ENCODE measurements at places on chromosomes 6 and 20. TPM values are rescaled to one million over a fixed set of nuclear protein-coding genes. Genes with fewer than 3 reads are reported as not detected.

DNA sequence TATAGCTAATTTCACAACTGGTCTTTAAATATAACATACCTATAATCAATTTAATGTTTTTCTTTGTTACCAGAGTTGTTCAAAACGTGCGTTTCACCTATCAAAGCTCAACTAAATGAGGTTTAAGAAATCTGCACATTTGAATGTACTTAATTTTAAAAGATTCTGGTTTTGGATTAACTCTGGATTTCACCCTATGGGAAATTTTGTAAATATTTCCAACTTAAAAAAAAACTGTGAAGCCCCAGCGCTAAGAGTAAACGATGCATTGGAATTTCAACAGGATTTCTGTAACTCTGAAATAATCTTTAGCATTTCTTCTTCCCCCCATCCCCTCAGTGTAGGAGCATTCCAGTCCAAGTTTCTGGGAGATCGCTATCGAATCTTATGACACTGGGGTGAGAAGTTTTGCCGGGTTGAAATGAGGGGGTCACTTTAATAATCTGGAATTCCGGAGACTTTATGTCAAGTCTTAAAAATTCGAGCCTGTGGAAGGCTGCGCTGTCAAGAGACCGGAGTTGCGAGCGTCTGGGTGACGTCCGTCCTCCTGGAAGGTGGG lies 643 bp upstream of the MAP3K4 start:
- H3K27me3 ChIP-seq, result no peaks in the 10 kb centered on the region
- no peak for DNase-seq
- peak overlapping the region; percentile 77 for H3K4me3 ChIP-seq
- no peak overlapping the region for H3K27ac ChIP-seq
- no peaks in the 10 kb centered on the region for H3K36me3 ChIP-seq
- H3K4me1 ChIP-seq, result peaks cover 6% of the 10 kb centered on the region

- H3K4me3 ChIP-seq, result no peak overlapping the region
- H3K27ac ChIP-seq, result no peak overlapping the region
- H3K36me3 ChIP-seq, result no peaks in the 10 kb centered on the region
- no peaks in the 10 kb centered on the region for H3K27me3 ChIP-seq
- peaks cover 12% of the 10 kb centered on the region for H3K4me1 ChIP-seq
- no peak for DNase-seq
Measured at GRCh38 chr6:1560281-1561058, 49.2 kb upstream of the FOXC1 start.

DNA sequence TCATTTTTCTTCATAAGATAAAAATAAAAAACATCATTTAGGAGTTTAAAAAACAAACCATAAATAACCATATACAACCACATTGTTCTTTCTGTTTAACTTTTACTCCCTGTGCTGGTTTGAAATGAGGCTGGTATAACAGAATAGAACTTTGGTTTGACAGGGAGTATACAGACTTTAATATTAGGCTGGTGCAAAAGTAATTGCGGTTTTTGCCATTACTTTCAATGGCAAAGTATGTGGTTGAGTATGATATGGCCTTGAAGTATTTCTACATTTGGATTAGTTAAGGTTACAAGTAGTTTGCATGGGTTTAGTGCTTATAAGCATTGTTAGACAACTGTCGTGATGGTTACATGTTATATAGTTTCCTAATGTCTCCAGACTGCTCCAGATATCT lies 29.0 kb upstream of the COL10A1 start:
- H3K4me3 ChIP-seq, result no peak overlapping the region
- H3K27me3 ChIP-seq, result no peaks in the 10 kb centered on the region
- no peaks in the 10 kb centered on the region for H3K36me3 ChIP-seq
- H3K4me1 ChIP-seq, result peaks cover 15% of the 10 kb centered on the region

DNA sequence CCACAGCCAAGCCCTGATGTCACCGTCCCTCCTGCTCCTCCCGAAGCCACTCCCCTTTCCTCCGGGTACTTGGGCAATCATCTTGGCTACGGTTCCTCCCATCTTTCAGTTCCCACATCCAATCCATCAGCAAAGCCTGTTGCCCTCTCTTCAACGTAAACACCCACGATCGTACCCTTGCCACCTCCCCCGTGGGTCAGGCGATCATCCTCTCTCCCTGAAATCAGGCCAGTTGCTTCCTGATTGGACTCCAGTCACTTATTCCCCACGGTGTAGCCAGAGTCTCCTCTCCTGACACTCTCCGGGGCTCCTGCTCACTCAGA lies 44.5 kb downstream of the SULF2 start:
- H3K27me3 ChIP-seq, result no peaks in the 10 kb centered on the region
- DNase-seq, result peak; percentile 56
- H3K27ac ChIP-seq, result no peak overlapping the region
- no peak overlapping the region for H3K4me3 ChIP-seq
- no peaks in the 10 kb centered on the region for H3K4me1 ChIP-seq
- H3K36me3 ChIP-seq, result no peaks in the 10 kb centered on the region

GRCh38 chr6:137866200-137866913 lies 702 bp upstream of the TNFAIP3 start:
- DNase-seq, result peak; percentile 74
- H3K4me3 ChIP-seq, result peak overlapping the region; percentile 91
- peaks cover 24% of the 10 kb centered on the region for H3K27me3 ChIP-seq
- no peaks in the 10 kb centered on the region for H3K36me3 ChIP-seq
- H3K4me1 ChIP-seq, result peaks cover 36% of the 10 kb centered on the region

DNA sequence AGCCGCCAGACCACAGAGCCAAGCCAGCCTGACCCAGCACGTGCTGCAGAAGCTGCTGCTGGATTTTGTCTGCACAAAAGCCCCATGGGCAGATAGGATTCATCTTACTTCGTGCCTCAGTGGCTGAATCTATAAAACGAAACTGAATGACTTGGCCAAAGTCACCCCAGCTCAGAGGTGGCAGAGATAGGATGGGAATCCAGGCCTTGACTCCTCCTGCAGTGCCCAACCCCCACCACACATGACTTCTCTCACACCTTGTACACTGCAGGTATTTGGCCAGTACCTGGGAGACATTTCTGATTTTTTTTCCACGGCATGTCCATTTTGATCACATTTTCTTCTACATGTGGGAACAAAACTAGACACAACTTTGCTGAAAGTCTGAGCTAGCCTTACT lies 182.1 kb downstream of the ANKRD60 start:
- H3K36me3 ChIP-seq, result no peaks in the 10 kb centered on the region
- no peak overlapping the region for H3K27ac ChIP-seq
- H3K4me1 ChIP-seq, result peaks cover 17% of the 10 kb centered on the region
- H3K27me3 ChIP-seq, result no peaks in the 10 kb centered on the region
- DNase-seq, result no peak

DNA sequence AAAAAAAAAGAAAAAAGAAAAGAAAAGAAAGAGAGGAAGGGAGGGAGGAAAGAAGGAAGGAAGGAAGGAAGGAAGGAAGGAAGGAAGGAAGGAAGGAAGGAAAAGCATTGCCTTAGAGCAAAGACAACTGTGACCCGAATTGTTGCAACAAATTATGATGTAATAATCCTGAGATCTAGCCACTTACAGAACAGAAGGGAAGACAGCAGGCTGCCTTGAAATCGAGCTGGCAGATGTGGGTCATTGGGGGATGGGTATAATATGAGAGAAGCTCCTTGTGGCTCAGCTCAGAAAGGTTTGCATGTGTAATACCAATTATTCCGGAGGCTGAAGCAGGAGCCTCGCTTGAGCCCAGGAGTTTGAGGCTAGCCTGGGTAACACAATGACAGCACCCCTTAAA lies 208.1 kb upstream of the PROKR2 start:
- H3K27me3 ChIP-seq, result no peaks in the 10 kb centered on the region
- H3K4me3 ChIP-seq, result no peak overlapping the region
- H3K36me3 ChIP-seq, result no peaks in the 10 kb centered on the region
- H3K4me1 ChIP-seq, result no peaks in the 10 kb centered on the region
- H3K27ac ChIP-seq, result no peak overlapping the region
- no peak for DNase-seq

DNA sequence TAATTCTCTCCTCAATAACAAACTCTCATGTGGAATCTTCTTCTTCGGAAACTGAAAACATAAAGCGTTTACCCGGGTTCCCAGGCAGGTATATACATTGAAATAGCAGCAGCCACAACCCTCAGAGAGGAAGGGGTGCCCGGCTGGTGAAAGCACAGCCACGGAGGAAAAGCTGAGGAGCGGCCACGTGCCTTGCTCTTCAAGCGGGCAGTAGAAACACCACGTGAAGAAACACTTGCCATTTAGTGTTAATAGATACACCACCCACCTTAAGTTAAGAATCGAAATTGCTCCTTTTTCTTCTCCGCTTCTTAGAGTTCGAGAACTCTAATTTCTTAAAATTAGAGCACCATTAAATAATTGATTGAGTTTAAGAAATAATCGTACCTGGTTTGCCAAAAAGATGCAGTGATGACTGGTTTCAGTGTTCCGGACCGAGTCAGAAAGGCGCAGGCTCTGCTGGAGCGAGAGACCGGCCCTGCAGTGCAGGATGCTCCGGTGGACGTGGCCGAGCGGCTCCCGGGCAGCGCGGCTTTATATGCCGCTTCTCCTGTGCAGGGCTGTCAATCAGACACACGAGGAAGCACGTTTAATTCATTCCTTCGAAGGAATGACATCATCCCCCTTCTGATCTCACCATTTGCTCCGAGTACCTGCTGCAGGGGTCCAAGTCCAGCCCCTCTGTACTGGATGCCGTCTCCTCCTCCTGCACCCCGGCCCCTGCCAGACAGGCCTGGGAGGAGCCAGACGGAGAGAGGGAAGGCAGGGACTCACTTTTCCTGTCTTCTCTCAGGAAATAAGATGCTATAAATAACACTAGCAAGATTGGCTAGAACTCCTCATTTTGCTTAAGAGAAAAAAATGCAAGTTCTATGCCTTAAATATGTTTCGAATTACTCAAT lies at the start of gene THBS2:
TSS of gene THBS2 (minus strand) at position 510 of the 902 bp plus-strand sequence. CDS start 3,062 bp downstream, outside the sequence.
- H3K4me3 ChIP-seq, result peak within 1 kb of the TSS; percentile 54
- DNase-seq, result peak; percentile 56
- peaks cover 40% of the 10 kb centered on the region for H3K4me1 ChIP-seq
- no peak within 1 kb of the TSS for H3K27ac ChIP-seq
- H3K27me3 ChIP-seq, result peaks cover 15% of the 10 kb centered on the region

DNA sequence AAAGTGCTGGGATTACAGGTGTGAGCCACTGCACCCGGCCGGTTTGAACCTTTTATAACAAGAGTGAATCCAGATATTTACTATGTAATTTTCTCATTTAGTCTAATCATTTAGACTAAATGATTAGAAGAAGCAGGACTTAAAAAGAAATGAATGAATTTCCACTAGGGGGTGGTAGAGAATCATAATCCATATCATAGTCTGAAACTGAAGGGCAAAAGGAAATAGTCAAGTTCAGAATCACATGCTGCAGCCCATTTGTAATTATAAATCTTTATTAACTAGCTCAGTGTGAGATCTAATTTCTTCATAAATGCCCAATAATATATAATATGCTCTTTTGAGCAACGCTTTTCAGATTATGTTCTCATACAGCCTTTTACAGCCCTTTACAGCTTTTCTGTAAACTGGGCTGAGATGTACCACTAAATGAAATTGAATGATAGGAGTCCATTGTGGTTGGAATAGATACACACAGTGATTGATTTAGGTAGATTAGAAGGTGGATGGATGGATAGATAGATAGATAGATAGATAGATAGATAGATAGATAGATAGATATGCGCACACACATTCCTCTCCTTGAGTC lies 31.8 kb downstream of the PSMB9 start:
- H3K4me3 ChIP-seq, result no peak overlapping the region
- no peaks in the 10 kb centered on the region for H3K36me3 ChIP-seq
- H3K27ac ChIP-seq, result no peak overlapping the region
- no peaks in the 10 kb centered on the region for H3K4me1 ChIP-seq
- H3K27me3 ChIP-seq, result no peaks in the 10 kb centered on the region

MEP1A gene
- not detected for total RNA-seq

RHAG gene
- not detected for total RNA-seq

ADAM33 gene
- total RNA-seq, result 4.0 TPM

CD93 gene
- total RNA-seq, result 0.04 TPM

TNFAIP3 gene
- 4.4 TPM for total RNA-seq

All from GM23338 (cell line).